HFFc6 (cell line): ENCODE measurements at places on chromosomes 5 and 9. TPM values are rescaled to one million over a fixed set of nuclear protein-coding genes. Genes with fewer than 3 reads are reported as not detected.

- DNase-seq: no peak
Observed at GRCh38 chr5:95925378-95925744, 36.3 kb downstream of the ELL2 start.

GRCh38 chr9:111300140-111300735 lies 29.8 kb downstream of the OR2K2 start:
- DNase-seq: no peak

DNA sequence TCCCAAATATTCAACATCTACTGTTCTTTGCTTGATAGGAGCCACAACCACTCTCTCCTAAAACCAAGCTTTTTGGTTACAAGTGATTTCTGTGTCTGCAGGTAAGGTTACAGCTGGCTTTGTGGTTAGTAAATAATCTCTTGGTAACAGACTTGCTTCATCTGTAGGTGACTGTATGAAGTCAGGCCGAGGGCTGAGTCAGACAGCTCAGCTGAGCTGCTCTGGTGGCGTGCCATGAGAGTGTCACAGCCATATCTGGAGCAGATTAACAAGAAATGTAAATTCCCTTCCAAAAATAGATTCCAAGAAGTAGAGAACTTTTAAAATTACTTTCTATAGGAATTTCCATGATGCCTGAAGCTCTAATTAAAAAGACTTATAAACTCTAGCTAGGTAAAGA lies 23.7 kb upstream of the TAS2R1 start:
- peak; percentile 92 for DNase-seq

GRCh38 chr5:178548746-178549145 lies 41.4 kb downstream of the COL23A1 start:
- no peak for DNase-seq

Gene SLC30A5
- 76.5 to 95.0 TPM (median 80.7 TPM) in 3 replicates for total RNA-seq

- no peak for DNase-seq
Observed at GRCh38 chr9:136081113-136081825, 13.8 kb downstream of the NACC2 start.

Gene IRGM
- 0.29 TPM in 1 of 3 replicates, not detected in the others for total RNA-seq

- no peak for DNase-seq
Observed at GRCh38 chr9:94656200-94656599, 16.9 kb upstream of the FBP1 start.

Gene FGF10
- total RNA-seq: not detected in 3 replicates

Gene STPG3
- not detected in 3 replicates for total RNA-seq

GRCh38 chr5:59416026-59416425 lies 477.5 kb downstream of the PDE4D start:
- no peak for DNase-seq

Gene CDX1
- total RNA-seq: 0.15 to 0.18 TPM in 2 of 3 replicates, not detected in the other

DNA sequence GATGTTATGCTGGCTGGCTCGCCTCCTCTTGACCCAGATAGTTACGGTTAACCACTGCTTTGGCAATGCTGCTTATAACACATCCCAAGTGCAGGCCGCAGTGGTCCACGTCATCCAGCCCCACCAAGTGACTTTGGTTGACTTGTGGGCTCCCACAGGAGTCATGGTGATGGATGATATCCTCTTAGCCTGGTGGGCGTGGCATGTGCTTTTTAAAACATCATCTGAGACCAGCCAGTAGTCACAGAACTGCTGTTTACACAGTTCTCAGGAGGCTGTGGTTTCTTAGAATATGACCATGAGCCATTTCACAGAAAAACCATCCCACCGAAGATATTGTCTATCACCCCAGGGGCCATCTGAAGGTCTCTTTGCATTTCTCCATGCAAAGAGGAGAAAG lies 216.9 kb downstream of the SH3GL2 start:
- no peak for DNase-seq
